NCI-H2081 (cell line): ENCODE measurements at places on chromosomes 5 and 9.

- DNase-seq = no peak
Observed at GRCh38 chr9:91515074-91515687, 91.5 kb upstream of the NFIL3 start.

DNA sequence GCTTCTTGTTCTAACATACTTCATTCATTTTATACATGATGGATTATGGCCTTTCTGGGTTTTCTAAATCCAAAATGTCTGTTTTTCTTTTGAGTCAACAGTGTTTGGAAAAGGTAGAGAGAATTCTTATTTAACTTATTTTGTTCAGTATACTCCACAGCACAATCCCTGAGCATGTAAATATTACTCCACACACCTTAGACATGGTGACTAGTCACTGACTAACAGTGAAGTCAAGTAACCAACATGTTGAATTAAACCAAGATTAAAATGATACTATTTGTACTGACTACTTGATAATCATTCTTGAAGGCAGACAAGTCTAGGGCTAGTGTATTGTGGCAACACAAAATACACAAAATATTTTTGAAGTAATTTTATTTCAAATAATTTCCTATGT lies 55.0 kb downstream of the HAPLN1 start:
- DNase-seq = no peak

DNA sequence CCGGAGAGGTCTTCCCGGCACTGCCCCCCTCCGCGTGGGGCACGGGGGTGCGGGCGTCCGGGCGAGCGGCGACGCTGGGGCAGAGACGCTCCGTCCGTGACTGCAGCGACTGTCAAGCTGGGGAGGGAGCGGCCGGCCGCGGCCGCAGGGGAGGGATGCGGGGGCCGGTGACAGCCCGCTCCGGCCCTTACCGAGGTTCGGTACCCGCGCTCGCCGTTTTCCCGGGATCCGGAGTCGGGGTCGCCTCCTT lies 400 bp downstream of the KDM4C start:
- DNase-seq = no peak

GRCh38 chr5:127963931-127964330 lies 119.6 kb upstream of the SLC12A2 start:
- no peak for DNase-seq

DNA sequence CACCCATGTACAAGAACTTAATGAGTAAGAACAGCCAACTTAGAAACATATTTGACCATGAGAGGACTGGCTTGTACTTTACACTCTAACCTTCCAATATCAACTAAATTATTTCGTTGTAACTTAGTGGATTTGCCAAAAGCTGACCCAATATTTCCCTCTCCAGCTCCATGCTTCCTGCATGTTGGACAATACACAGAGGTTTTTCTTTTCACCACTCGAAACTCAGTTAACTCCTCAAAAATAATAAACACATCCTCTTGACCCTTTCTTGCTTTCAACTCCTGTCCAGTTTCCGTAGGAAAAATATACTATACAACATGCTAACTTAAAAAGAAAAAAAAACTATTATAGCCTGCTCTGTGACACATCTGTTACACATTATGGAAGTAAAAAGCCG lies 188.9 kb downstream of the MPDZ start:
- DNase-seq = no peak

- no peak for DNase-seq
Observed at GRCh38 chr9:124697326-124698200, 73.5 kb downstream of the NR6A1 start.

DNA sequence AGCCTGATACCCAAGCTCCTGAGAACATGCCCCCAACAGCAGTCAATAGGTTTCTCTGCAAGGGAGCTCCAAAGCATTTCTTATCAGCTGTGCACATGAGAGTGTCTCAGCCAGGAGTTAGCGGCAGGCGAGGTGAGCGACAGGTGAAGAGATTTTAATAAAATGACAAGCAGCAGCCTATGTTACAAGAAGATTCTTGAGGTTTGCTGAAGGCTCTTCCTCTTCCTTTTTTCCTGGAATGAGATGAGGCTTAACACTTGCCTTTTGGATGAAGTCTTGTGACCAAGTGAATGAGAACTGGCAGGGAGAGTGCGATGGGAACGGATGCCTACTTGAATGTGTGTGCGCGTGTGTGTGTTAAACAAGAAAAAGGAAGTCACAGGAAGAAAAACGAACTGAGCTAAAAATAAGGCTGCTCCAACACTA lies 76.1 kb downstream of the SHB start:
- DNase-seq = no peak

- DNase-seq = no peak
Observed at GRCh38 chr5:80072103-80073073, 37.2 kb downstream of the THBS4 start.

DNA sequence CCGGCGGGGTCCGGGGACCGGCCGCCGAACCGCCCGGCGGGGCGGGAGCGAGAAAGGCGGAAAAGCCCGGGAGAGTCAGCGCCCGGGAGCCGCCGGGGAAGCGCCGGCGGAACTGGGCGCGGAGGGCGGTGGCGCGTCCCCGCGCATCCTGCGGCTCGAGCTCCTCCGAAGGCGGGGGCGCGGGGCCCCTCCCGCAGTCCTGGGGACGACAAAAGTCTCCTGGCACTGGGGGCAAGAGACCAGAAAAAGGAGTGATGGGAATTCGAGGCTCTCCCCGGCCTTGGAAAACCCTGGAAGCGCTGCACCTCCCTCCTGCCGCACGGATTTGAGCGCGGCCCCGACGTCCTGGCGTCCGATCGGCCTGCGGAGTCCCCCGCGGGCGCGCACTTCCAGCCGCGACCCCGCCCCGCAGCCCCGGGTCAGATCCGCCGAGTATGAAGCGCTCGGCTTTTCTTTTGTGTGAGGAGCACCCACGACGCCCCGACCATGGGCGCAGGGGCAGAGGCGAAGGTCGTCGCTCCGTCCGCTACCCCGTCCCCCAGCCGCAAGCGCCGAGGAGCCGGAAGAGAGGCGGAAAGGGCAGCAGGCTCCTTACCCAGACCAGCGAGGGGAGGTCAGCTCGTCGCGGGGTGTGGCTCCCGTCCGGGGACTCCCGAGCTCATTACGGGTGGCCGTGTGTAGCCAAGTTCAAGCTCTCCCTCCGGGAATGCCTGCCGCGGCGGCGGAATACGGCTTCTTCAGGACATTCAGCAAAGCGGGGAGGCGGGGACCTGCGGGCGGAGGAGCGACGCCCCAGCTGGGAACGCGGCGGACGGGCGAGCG lies at the start of gene EPB41L4A:
EPB41L4A (minus strand) TSS at position 114 of the 822 bp plus-strand sequence. CDS start 238 bp downstream, outside the sequence.
- DNase-seq = peak; percentile 2

DNA sequence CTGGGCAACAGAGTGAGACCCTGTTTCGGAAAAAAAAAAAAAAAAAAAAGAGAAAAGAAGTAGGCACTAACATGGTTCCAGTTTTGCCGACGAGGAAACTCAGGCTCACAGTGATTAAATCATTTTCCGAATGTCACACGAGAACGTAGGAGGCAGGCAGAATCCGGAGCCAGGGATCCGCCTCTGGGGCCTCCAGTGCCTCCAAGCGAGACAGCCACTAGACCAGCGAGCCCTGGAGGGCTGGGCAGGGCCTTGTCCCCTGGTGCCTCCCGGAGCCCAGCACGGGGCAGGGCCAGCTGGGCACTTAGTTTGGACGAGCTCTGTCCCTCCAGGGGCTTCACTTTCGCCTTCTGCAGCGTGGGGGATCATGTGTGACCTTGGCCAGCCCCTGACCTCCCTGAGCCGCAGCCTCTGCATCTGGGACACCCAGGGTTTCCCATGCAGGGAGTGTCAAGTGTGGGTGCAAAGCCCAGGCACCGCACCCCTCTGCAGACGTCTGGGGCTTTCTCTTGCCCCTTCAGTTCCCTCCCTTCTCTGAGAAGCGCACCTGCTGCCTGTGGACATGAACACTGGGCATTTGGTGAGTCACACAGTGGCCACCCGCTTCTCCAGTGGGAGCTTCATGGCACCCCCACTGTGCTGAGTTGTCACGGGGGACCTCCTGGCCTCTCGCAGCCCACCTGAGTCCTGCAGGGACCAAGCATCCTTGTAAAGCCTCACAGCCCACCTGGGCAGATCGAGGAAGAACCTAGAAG lies 80.3 kb downstream of the RXRA start:
- no peak for DNase-seq

GRCh38 chr5:17056141-17056631 lies 120.1 kb upstream of the MYO10 start:
- DNase-seq = no peak

DNA sequence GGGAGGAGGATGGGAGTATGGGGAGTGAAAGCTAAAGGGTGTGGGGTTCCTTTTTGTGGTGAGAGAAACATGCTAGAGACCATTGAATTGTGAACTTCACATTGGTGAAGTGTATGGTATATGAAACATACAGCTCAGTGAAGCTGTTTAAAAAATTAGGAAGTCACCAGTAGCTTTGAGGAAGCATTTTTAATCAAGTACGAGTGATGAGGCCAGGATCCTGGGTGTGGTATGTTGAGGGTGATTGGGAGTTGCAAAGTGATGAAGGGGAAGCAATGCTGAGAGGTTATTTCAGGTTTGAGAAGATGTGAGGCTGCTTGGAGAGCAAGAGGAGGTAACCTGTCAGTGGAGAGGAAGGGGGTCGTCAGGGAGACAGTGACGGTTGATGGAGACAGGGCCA lies 22.7 kb upstream of the CLK4 start:
- DNase-seq = no peak

GRCh38 chr5:134430001-134430569 lies 18.4 kb upstream of the CDKN2AIPNL start:
- no peak for DNase-seq

DNA sequence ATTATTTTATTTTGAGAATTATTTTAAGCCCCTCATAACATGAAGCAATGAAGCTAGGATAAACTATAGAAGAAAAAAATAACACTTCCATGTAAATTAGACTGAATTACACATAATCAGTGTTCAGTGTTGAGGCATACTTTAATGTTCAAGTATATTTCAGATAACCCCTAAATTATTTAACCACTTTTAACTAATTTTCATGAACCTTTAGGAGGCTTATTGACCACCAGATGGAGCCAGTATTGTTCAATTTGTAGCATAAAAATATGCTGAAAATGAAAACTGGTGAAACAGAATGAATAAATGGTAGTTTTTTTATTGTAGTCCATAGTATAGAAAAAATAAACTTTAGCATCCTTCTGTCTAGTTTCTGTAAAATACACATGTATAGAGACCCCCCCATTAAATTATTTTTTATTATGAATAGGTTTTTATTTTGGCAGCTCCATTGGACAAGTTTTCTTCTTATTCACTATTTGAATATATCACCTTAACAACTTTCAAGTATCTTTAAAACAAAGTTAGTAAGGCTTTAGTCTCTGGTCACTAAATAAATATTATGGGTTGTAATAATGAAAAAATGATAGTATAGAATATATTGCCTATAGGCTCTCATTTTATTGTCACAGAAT lies 190.1 kb downstream of the CWC27 start:
- DNase-seq = no peak

- no peak for DNase-seq
Observed at GRCh38 chr9:71797266-71797665, 29.0 kb upstream of the CEMIP2 start.

- no peak for DNase-seq
Observed at GRCh38 chr9:90860826-90861225, 59.2 kb downstream of the SYK start.

- no peak for DNase-seq
Observed at GRCh38 chr5:154271466-154271865, 80.9 kb downstream of the GALNT10 start.

GRCh38 chr5:155064580-155064979 lies 51.0 kb downstream of the KIF4B start:
- DNase-seq = no peak

- DNase-seq = no peak
Observed at GRCh38 chr5:107295914-107296313, 374.8 kb downstream of the EFNA5 start.

DNA sequence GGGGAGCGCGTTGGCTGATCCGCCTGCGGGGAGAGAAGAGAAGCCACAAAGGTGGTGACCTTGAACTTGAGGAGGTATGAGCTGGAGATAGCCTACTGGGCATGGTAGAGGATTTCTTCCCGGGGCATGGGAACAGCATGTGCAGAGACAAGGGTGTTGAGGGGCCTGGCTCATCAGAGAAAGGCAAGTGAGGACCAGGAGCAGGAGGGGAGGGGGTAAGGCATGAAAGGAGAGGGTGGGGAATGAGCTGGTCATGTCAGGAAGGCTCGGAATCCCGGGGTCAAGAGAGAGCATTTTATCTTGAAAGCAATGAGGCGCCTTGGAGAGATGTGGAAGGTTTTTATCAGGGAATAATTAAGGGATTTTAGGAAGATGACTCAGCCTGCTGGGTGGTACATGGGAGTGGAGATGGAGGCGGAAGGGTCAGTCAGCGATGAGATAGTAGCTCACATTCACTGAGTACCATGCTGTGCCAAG lies 121.1 kb downstream of the LHX2 start:
- no peak for DNase-seq

DNA sequence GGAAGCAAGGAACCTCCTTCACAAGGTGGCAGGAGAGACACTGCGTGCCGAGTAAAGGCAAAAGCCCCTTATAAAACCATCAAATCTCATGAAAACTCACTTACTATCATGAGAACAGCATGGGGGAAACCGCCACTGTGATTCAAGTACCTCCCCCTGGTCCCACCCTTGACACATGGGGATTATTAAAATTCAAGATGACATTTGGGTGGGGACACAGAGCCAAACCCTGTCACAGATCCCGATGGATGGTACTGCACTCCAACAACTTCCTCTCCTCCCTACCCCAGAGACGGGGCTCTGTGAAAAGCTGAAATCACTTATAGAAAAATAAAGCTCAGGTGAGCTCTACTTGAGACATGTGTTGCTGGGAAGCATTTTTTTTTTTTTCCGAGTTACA lies 10.3 kb upstream of the ADCY2 start:
- DNase-seq = no peak

DNA sequence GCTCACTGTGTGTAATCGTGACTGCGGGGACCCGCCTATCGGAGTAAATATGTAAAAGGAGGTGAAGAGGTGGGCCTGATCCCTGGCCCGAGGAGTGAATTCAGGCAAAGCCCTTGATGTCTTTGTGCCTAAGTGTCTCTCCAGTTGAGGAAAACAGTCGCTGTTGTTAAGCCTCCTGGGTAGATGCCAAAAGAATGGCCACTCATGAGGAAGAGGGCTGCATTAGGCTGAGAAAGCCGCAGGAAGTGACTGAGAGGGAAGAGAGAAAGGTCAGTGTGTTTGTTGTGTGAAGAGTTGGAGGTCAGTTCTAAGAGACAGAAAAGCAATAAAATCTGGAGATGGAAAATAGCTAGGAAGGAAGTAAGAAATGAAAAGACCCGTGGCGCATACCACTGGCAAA lies 35.8 kb upstream of the PIP5K1B start:
- no peak for DNase-seq

DNA sequence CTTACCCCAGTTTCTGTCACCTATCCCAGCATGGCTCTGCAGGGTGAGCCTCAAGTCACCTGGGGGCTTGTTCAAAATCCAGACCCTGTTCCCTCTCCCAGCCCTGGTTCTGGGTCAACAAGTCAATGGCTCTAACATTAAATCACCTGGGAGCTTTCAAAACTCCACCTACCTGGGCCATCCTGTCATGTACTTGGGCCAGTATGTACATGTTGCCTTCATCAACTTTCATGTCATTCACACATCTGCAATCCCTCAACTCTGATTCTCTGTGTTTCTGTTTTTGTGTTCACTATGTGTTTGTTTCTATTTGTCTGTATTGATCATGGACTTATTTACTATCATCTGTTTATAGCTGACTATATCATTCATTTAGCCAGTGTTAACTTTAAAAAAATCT lies 2.1 kb upstream of the SH3GLB2 start:
- DNase-seq = no peak
